AG08396 (cell line): ENCODE measurements at places on chromosomes 5 and 9.

DNA sequence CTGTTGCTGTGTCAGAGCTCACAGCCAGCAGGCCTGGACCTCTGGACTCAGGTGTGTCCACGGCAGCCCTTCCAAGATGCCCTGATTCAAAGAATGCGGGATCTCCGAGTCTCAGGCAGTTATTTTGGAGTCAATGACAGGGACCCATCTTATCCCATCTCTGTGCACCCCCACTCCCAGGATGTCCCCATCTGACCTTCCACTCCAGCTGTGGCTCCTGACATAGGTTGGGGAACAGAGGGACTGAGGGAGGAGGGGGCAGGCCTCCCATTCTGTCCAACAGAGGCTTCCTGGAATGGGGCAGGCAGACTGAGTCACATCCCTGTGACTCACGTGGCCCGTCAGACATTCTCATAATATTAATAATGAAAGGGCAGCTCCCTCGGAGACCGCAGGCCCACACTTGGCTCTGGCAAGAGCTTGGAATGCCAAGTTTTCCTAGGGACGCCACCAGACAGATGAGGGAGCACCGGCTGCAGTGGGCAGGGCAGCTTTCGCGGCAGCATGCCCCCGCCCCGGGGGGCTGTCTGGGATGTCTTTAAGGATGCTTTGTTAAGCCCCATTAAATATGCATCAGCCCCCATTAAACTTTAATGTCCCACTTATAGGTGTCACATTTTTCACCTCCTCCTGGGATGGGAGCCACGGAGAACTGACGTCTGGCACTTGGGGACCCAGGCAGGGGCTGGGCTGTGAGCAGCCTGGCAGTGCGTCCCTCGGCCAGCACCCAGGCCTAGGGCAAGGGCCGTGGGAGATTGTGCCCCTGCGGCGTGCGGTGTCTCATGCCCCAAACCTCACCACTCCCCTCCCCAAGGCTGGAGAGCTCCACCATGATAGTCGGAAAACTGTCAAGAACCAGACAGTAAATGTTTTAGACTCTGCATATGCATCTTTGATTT lies 23.6 kb upstream of the FIBCD1 start:
- DNase-seq, result peak; percentile 98

GRCh38 chr9:8858596-8859161 lies 1059.1 kb upstream of the DMAC1 start:
- no peak for DNase-seq

GRCh38 chr5:140383300-140383699 lies 18.3 kb upstream of the ANKHD1 start:
- no peak for DNase-seq

DNA sequence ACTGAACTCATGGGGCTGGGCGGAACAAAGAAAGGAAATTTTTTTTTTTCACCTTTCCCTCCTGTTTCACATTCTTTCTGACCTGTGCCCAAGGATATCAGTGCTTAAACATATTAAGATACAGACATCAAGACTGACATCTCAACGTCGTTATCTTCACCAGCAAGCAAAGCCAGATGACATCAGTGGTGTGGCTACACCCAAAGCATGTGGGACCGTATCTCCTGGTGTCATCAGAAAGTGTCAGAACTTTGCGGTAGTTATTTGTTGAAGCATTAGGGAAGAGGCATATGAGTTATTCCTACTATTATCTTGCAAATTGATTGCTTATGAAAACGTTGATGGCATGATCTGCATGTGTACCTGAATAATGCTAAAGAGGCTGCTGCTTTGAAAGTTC lies 487.4 kb downstream of the TLE4 start:
- DNase-seq, result no peak

- DNase-seq, result no peak
Measured at GRCh38 chr9:130940693-130941576, 1.9 kb upstream of the FIBCD1 start.

DNA sequence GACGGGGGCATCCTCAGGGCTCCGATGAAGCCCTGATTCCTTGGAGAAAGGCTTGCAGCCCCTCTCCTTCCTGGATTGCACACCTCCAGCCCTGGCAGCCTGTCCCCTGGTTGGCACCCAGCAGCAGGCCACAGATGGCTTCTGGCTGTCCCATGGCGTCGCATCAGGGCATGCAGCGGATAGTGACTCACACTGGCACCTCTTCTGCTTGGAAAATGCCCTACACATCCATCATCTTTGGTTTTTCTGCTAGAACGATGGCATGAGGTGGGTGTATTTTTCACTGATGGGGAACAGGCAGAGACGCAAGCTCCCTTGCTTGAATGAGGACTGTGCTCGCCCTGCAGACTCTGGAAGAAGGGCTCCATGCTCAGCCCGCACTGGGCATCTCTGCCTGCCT lies 23.2 kb upstream of the IER5L start:
- DNase-seq, result no peak

GRCh38 chr5:79750611-79751510 lies 61.2 kb downstream of the CMYA5 start:
- DNase-seq, result no peak

DNA sequence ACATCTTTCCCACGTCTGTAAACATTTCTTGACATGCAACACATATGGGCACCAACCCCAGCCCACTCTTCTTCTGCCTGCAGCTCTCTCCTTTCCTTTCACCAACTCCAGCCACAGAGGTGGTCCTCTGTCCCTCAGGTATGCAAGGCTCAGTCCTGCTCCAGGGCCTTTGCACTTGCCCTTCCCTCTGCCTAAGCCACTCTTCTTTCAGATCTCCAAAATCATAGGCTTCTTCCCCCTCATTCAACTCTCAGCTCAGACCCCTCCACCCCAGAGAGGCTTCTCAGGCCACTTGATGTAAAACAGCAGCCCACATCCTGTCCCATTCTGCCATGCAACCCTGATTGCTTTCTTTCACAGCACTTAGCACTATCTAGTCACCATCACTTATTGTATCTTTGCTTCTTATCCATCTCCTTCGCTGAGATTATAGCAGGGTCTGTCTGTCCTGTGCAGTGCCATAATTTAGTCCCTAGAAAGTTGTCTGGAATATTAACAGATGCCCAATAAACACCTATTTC lies 3.4 kb downstream of the LIFR start:
- DNase-seq, result no peak
